ENCODE measurements at places on chromosomes 6 and 20.

- no peak for DNase-seq
Measured at GRCh38 chr6:144036064-144036834, 28.2 kb upstream of the PLAGL1 start.

- DNase-seq, result no peak
Measured at GRCh38 chr6:90468080-90468479, 118.8 kb downstream of the MAP3K7 start.

DNA sequence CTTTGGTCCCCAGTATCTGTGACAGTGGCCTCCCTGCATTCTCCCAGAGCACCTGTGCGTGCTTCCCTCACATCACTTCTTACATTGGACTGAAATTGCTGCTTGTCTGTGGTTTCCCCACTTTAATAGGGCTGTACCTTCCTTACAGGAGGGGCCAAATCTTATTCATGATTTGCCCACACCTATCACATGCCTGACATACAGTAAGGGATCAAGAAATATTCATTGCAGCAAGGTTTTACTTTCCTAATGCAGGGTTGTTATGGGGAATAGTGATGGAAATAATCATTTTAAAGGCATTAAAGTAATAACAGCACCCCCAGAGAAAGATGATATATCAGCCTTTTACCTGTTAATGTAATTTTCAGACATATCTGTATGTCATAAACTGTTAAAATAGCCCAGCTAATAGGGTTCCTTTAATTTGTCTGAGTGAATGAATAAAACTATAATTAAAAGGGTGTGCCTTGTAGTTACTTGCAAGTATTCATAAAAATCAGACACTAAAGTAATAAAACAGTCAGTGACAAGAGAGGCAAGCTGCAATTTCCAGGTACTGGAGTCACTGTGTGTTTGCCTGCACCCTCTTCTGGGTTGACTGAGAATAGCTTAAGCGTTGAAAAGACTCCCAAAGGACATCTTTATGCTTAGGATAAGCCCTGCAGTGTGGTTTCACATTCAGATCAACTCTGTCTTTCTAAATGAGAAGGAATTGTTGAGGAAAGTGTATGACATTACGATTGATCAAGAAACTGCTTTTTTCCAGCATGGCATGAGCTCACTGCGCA is 182.7 kb downstream of the PHACTR1 start:
- DNase-seq, result no peak

GRCh38 chr6:127090051-127090450 is 28.4 kb upstream of the RSPO3 start:
- no peak for DNase-seq

GRCh38 chr6:80268865-80269730 is 162.6 kb downstream of the BCKDHB start:
- no peak for DNase-seq

DNA sequence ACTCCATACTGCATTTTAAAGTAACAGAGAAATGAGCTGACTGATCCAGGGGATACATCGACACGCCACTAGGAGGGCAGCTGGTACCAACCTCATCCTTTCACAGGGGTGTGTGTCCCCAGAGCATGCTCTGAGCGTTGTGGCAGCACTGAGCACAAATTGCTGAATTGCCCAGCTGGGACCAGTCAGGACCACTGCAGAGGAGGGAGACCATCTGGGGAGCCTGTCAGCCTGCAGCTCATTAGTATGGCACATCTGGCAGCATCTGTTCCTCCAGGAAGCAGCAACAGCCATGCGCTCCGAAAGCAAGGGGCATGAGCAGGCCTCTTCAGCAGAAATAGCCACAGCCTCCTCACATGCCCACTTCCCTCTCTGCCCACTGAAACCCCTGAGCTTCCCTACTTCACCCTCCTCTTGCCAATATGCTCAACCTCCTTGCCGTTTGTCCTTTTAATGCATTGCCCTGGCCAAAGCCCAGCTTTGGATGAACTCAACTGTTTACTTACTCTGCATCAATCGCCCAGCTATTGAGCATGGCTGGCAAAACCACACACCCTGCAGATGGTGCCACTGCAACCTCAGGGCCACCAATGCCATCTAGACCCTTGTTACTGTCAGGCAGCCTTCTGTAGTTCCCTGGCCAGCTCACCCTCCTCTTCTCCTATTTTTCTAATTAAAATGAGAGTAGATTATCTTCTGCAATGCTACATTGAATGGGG is 77.6 kb upstream of the NEDD9 start:
- no peak for DNase-seq

DNA sequence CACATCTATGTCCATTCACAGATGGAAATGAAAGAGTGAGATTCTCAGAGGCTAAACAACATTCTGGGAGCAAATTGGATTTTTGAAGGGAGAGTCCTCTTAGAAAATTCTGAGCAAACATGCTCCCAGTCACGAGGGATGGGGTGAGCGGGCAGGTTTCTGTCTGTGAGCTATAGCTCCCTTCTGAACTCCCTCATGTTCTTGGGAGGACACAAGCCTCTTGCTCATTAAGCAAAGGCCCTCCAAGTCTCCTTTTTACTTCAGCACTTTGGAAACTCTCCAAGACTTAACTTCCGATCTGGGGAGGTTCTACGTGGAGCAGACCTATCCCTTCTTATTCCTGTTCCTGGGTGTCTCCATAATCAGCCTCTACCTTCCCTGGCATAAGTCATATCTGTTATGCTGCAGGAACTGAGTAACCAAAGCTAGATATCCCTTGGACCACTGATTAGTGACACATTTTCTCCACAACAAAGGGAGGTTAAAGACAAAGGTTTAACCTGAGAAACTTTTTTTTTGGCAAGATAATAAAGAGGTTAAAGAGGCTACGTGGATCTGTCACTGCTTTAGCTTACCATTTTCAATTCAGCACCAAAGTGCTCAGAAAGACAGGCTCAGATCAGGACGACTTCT is 33.0 kb upstream of the SMIM29 start:
- no peak for DNase-seq

GRCh38 chr6:107956181-107956580 is 1.8 kb downstream of the SEC63 start:
- no peak for DNase-seq

DNA sequence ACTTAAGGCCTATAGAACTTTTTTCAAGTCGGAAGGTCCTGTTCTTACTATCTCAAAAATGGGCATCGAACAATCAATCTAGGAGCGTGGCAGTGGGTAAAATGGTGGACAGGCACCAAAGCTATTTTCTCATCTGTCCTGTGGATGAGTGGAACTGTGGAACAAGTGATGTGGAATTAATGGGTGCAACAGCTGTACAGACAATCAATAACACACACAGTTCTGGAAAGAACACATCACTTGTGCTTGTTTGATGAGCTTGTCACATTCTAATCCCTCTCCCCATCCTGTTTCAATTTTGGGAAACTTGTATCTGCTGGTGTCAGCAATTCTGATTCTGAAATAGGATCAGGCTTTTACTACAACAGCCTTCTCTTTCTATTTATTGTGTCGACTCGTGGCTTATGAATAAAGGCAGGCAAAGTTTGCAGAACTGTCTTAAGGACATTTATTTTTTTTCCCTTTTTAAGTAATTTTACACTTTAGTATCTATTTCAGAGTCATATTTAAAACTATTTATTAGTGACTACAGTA is 11.5 kb downstream of the RBM24 start:
- no peak for DNase-seq

DNA sequence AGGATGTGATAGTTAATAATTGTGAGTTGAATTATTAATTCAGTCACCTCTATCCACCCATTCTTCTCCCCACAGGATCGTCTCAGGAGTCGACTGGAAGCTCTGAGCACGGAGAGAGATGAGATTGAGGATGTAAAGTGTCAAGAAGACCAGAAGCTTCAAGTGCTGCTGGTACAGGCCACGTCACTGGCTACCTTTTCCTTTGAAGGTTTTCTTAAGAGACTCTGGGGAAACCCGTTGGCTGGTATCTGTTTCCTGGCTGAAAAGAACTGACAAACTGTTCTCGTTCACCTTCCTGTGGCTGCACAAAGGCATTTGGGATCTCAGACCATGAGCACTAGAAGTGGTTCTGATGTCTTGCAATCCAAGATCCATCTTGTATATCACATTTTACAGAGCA is 3.8 kb downstream of the TRIM15 start:
- peak; percentile 49 for DNase-seq

GRCh38 chr20:46757754-46758678 is 48.6 kb downstream of the SLC2A10 start:
- peak; percentile 62 for DNase-seq

GRCh38 chr6:17258749-17259148 is 22.4 kb upstream of the RBM24 start:
- no peak for DNase-seq

DNA sequence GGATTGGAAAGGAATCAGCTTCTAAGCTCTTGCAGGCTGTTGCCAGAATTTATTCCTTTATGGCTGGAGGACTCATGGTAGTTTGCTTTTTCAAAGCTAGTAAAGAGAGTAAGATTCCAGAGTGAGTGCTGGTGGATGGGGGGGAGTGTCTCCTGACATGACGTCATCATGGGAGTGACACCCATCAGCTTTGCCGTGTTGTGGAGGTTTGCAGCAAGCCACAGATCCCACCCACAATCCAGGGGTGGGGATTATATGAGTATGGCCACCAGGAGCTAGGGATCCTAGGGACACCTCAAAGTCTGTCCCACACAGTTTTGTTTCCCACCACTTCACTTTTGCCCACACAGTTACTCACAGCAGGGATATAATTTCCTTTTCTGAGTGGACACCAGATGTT is 28.7 kb upstream of the PMEPA1 start:
- DNase-seq, result no peak

DNA sequence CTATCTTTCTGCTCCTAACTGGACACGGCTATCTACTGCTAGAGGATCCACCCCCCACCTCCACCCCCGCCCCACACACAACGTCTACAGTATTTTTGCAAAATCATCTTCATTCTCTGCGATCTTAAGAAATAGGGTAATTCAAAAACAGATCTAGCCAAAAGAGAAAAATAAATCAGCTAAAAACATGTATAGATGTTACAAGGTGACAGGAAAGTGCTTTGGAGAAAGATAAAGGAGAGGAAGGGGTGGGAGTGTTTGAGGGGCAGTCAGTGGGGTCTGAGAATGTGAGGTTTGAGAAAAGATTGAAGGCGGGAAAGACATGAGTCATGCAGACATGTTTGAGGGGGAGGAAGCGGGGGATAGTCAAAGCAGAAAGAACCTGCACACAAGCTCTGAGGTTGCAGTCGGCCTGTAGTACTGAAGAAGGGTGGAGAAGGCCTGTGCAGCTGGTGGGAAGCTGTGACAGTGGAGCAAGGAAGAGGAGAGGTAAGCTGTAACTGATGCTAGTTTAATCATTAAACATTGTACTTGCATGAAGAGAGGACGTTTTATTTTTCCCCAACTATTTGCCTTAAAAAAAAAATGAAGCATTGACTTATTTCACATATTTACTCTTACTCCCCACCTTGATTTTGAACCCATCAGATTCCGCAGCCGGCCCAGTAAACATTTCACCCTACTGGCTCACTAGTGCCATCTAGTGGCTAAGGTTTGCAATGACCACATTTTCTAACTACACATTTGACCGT is 332.6 kb downstream of the ADGRB3 start:
- DNase-seq, result peak; percentile 33

DNA sequence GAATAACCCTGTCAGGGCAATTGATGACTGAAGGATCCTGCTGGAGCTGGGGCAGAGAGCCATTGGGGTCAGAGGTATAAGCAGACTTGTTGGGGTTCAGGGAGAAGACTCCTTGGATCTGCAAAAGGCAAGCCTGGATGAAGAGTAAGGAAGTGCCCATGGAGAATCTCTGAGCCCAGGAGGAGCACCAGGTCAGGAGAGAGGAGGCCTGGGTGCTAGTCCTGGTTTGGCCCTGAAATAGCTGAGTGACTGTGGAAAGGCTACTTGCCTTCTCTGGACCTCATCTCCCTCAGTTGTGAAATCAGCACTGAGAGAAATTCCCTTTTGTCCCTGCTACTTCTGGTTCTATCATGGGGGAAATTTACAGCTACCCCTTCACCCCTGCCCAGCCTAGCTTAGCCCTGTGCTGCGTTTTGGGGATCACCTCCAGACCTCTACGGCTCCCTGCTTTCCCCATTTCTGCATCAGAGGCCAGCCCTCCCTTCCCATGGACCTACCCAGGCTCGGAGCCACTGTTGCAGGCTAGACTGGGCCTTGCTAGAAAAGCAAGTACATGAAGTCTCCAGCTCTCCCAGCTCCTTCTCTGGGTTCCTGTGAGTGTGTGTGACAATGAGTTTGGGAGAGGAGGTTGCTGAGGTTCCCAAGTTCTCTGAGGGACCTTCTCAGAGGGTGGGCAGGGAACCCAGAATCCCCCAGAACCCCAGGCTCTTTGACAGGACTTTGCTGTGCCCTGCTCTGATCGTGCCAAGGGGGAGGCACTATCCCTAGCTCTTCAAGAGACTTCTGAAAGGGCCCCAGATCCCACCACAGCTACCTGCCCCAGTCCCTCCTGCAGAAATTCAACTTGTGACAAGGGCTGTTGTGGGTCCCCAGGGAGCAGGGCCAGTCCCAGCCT is 2.3 kb upstream of the NCR2 start:
- no peak for DNase-seq

All from stimulated activated naive CD8-positive, alpha-beta T cell treated with anti-CD3 and anti-CD28 coated beads, Interleukin-15, amount 100 ng/mL, for 72 hours (primary cell).